Stimulated activated CD4-positive, alpha-beta T cell treated with anti-CD3 and anti-CD28 coated beads, Interleukin-12 subunit alpha, Interleukin-12 subunit beta, amount 100 ng/mL, for 24 hours (primary cell): ENCODE measurements at places on chromosomes 6 and 20.

DNA sequence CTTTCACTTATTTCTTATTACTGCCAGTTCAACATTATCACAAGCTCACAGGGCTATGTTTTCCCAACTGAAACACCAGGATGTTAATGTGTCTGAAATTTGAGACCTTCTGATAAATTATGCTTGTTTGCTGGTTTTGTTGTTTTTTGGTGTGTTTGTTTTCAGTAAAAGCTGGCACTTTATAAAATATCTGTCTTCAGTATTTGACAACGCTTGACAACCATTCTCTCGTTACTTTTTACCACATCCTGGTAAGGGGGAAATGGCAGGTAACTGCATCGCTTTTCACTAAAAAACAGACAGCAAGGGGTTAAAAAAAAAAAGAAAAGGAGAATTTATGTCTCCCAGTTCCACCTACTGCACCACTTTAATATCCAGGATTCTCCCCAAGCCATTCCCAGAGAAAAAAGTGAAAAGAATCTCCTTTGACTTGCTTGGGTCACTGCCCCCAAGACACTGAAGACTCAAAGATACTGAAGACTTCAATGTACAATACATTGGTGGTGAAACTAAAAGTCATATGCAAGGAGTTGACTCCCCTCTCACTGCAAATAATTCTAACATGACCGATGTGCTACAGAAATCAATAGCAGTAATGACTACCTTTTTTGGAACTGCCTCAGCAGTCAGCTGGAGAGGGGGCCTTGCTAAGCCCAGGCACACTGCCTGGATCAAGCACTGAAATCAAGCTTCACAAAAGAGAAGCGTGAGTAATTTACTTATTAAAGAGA lies 88.9 kb downstream of the HIVEP2 start:
- DNase-seq: no peak

- no peak for DNase-seq
These were observed 148.7 kb downstream of the DOK5 start for GRCh38 chr20:54623991-54624569.

GRCh38 chr6:3039384-3039783 lies 28.9 kb upstream of the RIPK1 start:
- no peak for DNase-seq

- DNase-seq: no peak
These were observed 167.8 kb downstream of the LRFN2 start for GRCh38 chr6:40419377-40419776.

DNA sequence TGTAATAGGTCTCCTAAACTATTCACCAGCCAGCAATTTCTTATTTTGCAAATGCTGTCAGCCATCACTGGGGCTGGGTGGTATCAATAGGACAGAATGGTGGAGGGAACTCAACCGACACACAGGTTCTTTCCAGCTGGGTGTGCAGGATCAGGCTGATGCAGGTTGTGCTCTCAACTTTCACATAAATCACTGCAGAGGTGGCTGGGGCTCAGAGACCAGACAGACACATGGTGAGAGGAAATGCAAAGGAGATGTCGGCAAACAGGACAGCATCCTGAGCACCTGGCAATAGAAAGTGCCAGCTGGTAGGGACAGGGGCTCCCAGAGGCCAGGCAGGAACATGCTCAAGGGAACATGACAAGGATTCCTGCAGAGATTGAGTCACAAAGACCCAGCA lies 254.9 kb downstream of the SOD2 start:
- no peak for DNase-seq

DNA sequence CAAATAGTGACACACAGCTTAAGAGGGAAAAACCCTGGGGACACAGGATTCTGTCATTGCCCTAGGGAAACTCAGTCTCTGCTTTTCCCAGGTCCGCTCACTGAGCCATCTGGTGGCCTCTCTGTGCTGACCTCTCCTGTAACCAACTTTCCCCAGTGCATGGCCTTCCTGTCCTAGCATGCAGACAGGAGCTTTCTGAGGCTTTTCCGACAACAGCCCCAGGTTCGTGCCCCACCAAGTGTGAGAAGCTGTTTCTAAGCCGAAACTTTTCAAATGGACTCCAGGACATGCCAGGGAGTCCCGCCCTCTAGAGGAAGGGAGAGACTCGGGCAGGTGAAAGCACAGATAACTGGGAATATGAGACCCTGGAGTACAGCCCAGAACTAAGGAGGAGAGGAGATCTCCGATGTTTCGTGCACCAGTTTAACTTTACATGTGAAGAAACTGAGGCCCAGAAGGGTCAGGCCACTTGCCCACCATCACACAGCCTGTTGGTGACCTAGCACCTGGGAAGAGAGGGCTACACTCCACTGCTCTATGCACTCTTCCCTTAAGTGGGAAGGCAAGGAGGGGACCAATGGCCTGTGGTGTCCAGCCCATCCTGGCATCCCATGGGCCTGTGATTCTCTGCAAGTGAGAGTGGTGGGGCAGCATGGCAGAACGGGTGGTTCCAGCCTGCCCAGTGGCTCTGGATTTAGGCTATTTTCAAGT lies 46.2 kb downstream of the RPP40 start:
- DNase-seq: no peak

DNA sequence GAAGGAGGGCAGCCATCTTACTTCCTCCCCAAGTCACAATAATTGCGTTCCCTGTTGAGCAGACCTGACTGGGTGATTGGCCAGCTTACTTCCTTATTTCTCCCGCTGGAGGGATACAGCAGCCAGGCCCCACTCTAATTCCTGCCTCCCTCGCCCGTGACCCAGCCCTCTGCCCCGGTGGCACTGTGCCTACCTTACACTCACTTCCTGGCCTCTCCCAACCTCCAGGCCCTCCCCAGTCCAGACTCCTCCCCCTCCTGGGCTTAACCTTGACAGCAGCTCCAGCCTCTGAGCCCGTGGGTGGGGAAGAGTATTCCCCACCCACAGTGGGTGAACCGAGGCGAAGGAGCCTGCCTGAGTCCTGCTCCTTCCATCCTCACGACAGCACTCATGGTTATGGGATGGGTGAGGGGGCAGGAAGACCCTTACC lies 3.0 kb downstream of the BAK1 start:
- DNase-seq: no peak

- DNase-seq: no peak
These were observed 179.3 kb downstream of the MTHFD1L start for GRCh38 chr6:151044465-151045441.

GRCh38 chr6:111503194-111503593 lies 20.2 kb upstream of the REV3L start:
- DNase-seq: no peak

DNA sequence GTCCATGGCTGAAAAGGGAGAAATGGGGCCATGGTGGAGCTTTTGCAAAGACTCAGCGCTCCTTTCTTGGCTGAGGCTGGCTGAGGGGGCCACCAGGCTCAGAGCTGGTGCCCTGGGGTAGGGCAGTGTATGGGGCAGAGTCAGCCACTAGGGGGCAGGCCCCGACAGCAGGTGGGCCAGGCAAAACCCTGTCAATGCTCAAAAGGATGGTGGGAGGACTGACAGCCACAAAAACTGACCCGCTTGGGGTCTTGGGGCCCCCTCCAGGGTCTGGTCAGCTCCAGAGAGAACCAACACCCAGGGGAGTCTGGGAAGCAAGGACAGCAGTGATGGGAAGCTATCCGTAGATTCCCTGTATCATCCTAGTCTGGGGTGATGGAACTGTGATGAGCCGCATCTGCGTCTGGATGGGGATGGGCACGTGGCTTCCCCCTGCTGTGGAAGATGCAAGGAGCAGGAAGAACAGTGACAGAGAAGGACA lies 306.9 kb downstream of the DHX35 start:
- no peak for DNase-seq

- no peak for DNase-seq
These were observed 83.0 kb downstream of the SCAND1 start for GRCh38 chr20:35871259-35871771.

DNA sequence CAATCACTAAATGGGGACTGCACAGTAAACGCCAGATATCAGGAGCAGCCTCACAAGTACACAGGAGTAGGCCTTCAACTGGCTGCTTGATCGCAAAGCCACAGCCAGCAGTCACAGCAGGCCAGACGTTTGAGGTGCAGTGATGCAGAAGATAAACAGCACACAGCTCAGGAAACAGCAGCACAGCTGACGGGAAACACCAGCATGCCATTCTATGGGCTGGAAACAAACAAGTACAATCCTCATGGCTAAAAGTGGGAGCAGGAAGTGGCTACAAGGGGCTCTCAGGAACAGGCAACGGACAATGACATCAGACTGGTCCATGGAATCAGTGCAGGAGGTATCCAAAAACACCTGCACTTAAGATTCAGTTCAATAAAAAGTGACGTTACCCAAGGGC lies 111.0 kb downstream of the DTNBP1 start:
- no peak for DNase-seq

GRCh38 chr20:32965115-32965514 lies 39.1 kb downstream of the SUN5 start:
- DNase-seq: no peak

GRCh38 chr6:157063176-157063905 lies 260.0 kb downstream of the TMEM242 start:
- DNase-seq: no peak
